ENCODE measurements at places on chromosomes 2 and 18. TPM values are rescaled to one million over a fixed set of nuclear protein-coding genes. Genes with fewer than 3 reads are reported as not detected.

The CNGA3 gene
- polyA plus RNA-seq = 0.53 TPM

The PPP1R1C gene
- polyA plus RNA-seq = 0.34 TPM

GRCh38 chr2:61220768-61221167 is 58.8 kb downstream of the C2orf74 start:
- DNase-seq = no peak

GRCh38 chr2:121529439-121530211 is 1.1 kb upstream of the RNU4ATAC start:
- peak; percentile 85 for DNase-seq

DNA sequence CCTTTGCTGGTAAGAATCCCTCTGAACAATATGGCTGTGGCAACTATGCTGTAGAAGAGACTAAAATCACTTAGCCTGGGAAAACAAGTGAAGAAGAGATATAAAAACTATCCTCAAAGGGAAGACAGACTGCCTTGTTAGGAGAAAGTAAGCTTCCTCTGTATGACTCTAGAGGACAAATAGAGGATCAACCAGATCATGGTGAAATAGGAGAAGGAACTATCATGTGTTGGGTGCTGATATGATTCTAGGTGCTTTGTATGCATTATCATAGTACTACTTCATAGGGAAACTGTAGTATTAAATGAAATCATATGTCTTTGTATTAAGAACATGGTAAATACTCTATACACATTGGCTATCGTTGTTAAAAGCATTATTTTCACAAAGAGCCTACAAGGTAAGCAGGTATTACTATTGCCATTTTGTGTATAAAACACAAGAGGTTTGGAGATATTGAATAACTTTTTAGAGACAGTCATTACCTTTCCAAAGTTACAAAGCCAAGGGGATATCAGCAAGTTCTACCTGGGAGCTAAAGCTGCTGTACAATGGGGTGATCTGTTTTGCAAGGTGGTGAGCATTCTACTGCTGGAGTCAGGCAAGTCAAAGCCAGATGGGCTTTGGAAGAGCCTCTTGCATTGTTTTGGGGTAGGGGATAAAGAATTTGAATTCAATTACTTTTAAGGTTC is 402.6 kb downstream of the ALK start:
- DNase-seq = no peak

- DNase-seq = no peak
Measured at GRCh38 chr2:69387770-69388481, 899 bp upstream of the GFPT1 start.

- DNase-seq = no peak
Measured at GRCh38 chr2:66930339-66931220, 466.6 kb upstream of the ETAA1 start.
